ENCODE measurements at places on chromosomes 13 and 19.

- no peak for DNase-seq
Measured at GRCh38 chr13:105074755-105075154, 1460.7 kb downstream of the EFNB2 start.

- DNase-seq, result no peak
Measured at GRCh38 chr13:99351772-99352171, 44.6 kb upstream of the GPR183 start.

DNA sequence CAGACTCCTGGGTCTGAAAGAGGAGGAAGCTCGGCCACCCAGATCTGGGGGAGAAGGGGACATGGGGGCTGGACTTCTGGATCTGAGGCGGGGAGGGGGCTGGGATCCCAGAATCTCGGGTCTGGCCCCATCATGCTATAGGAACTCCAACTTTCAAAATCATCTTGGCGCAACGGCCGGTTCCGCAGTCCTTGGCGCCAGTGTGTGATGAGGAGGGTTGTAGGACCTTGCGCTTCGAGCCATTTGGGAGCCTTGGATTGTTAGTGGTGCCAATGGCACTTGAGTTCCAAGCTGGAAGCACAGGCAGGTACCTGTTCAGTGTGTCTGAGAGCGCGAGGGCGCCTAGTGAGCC is 324 bp downstream of the RUVBL2 start:
- no peak for DNase-seq

DNA sequence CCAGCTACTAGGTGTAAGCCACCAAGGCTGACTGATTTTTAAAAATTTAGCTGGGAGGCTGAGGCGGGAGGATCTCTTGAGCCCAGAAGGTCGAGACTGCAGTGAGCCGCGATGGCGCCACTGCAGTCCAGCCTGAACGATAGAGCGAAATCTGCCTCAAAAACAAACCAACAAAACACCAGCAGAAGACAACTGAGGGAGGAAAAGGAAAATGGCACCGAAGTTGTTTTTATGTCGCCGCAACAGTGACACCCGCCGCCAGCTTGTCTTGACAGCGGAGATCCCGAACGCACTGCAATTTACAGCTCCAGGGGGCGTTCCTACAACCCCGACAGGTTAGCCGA is 298 bp upstream of the FAM98C start:
- no peak for DNase-seq

DNA sequence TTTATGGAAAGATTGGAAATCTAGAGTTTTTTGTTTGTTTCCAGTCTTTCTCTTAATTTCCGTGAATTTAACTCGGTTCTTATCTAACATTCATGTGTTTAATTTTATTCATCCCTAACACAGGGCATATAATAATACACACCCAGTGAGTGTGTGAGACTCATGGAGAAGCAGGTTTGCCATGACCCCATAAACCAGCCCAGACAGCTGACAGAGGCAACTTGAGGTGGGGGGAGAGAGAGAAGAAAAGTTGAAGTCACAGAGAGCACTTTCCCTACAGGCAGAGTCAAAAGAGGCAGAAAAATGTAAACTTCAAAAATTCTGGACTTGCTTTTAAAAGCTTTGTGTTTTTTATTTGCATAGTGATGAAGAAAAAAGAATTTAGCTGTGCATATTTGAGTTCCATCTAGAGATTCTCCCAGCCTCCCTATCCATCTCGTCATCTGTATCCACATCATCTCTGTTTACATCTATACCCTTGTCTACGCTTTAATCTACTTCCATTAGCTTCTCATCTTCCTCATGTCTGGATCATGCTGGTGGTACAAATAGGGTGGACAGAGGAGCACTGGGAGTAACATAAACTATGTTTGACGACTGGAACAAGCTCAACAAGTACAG is 60.2 kb downstream of the THSD1 start:
- no peak for DNase-seq

- no peak for DNase-seq
Measured at GRCh38 chr19:31355665-31356289, 6.5 kb upstream of the TSHZ3 start.

- DNase-seq, result no peak
Measured at GRCh38 chr13:79312340-79312855, 93.7 kb downstream of the RBM26 start.

DNA sequence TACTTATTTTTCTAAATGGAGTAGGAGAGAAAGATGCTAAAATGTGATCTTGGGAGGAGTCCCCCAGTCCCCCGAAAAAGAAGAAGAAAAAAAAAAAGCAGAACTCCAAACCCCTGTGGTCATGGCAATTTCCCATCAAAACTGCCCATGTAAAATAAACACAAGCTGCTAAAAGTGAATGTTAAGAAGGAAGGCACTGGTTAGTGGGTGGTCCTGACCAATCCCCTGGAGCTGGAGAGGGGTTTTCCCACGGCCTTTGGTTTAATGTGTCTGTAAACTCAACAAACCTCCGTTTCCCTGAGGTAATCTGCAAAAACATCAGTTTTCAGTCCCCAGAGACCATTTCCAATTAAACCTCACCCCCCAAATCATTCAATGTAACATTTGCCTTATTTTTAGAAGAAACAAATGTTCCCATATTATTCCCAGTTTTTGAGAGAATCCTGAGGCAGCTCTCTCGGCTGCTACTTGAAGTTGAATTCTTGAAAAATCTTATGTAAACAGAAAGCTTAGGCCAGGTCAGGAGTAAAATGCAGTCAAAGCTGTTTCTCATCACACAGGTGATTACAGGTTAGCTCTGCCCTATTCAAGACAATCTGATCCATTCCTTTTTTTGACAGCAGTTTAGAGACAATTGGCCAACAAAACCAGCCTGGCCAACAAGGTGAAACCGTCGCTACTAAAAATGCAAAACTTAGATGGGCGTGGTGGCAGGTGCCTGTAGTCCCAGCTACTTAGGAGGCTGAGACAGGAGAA is 17.0 kb downstream of the RAB3D start:
- DNase-seq, result no peak

GRCh38 chr13:85659493-85659892 is 139.7 kb downstream of the SLITRK6 start:
- no peak for DNase-seq

- no peak for DNase-seq
Measured at GRCh38 chr13:40127476-40127875, 472.0 kb downstream of the COG6 start.

DNA sequence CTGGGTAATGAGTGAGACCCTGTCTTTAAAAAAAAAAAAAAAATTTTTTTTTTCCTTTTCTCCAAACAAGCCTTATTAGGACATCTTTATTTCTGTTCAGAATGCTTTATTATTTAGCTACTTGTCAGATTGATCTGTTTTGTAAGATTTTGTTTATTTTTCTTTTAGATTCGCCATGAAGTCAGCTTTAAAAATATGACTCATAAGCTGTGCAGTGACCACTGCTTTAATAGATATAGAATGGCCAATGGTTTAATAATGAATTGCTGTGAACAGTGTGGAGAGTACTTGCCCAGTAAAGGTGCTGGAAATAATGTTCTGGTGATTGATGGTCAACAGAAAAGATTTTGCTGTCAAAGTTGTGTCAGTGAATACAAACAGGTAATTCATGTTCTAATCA is 47.7 kb downstream of the ZMYM2 start:
- DNase-seq, result no peak

DNA sequence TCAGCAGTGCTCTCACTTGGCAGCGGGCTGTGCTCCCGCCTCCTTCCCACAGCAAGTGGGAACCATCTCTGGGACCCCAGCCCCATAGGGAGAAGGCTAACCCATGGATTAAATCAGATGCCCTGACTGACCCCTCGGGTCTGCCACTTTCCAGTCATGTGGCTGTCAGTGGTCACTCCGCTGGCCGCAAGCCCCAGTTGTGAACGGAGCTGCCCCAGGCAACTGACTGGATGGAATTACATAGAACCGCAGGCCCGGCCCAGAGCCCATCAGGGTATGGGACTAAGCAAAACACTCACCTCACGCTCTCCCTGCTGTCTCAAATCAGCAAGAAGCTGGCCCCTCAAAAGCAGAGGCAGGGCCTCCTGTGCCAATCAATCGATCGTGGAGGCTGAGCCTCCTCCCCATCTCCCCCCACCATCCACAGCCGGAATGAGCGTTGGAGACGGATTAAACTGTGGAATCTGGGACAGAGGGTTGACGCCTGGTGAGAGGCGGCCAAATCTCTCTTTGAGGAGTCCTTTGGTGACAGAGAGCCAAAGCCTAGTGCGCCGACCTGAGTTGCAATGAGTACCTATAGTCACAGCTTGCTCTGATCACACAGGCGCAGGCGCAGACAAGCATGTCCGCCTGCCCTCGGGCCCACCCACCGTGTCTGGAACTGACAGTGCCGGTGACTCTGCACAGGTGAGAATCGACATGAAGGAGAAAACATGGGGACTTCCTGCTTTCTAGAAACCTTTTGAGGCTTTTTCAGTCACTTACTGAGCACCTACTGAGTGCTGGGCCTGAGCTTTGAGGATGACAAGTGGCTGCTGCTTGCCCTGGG is 38.7 kb downstream of the PBX4 start:
- no peak for DNase-seq

DNA sequence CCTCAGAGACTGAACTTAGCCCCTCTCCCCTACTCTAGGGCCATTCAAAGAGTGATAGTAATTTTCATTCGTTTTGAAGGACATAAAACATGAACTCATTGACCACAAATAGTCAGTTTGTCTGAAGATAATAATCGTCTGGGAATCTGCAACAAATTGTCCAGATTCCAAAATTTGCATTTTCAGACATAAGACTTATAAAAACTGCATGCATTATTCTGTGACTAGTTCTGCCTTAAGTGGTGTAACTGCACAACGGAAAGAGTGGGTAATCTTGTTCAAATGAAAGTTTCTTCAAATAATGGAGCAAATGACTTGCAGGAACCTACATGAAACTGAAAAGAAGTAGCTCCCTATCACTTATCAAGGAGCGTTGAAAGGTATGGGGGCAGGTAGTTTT is 8.4 kb downstream of the CSNK1A1L start:
- DNase-seq, result no peak

- no peak for DNase-seq
Measured at GRCh38 chr13:40446365-40446764, 220.1 kb downstream of the FOXO1 start.

GRCh38 chr13:114102521-114103288 is 29.7 kb downstream of the RASA3 start:
- no peak for DNase-seq

- no peak for DNase-seq
Measured at GRCh38 chr19:1452802-1453524, 3.0 kb downstream of the APC2 start.

GRCh38 chr13:43293986-43294385 is 270.6 kb downstream of the DNAJC15 start:
- no peak for DNase-seq

- DNase-seq, result no peak
Measured at GRCh38 chr13:26132756-26133155, 80.9 kb upstream of the SHISA2 start.

DNA sequence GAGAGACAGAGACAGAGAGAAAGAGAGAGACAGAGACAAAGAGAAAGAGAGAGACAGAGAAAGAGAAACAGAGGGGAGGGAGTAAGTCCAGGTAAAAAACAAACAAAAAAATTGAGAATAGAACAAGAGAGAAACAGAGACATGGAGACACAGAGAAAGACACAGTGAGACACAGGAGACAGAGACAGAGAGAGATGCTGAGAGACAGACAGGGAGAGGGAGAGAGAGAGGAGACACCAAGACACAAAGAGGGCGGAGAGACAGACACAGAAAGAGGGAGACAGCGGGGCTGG is 5.8 kb upstream of the PROZ start:
- no peak for DNase-seq

DNA sequence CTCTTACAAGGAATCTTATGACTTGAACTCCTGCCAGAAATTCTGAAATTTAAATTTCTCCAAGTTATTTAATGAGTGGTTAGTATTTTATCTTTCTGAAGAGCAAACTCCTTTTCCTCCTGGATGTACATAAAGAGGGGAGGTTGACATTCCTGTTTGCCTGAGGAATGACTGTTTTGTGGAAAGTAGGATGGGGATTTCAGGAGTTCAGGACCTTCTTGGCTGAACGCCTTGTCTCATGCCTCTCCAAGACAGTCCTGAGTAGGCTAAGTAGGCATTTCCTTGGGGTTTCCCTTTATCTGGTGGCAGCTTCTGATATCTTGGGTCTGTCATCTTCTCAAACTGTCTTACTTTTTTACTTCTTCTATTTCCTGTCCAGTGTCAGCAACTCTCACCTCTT is 356.6 kb downstream of the TDRD3 start:
- DNase-seq, result no peak

- DNase-seq, result no peak
Measured at GRCh38 chr13:86135856-86136255, 336.6 kb upstream of the SLITRK6 start.

- DNase-seq, result no peak
Measured at GRCh38 chr13:35791184-35791851, 314.8 kb upstream of the MAB21L1 start.

DNA sequence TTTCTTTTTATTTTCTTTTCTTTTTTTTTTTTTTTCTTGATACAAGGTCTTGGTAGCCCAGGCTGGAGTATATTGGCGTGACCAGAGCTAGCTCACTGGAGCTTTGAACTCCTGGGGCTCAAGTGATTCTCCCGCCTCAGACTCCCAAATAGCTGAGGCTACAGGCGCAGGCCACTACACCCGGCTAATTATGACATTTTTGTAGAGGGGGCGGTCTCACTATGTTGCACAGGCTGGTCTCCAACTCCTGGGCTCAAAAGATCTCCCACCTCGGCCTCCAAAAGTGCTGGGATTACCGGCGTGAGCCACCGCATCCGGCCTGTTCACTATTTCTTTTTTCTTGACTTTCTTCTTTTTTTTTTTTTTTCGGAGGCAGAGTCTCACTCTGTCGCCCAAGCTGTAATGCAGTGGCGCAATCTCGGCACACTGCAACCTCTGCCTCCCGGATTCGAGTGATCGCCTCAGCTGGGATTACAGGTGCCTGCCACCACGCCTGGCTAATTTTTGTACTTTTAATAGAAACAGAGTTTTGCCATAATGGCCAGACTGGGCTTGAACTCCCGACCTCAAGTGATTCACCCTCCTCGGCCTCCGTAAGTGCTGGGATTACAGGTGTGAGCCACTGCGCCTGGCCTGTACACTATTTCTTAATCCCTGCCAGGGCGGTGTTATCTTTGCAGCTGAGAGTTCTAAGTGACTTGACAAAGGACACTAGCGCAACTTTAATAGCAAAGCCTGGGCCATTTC is 37.1 kb upstream of the LSM14A start:
- DNase-seq, result no peak

- no peak for DNase-seq
Measured at GRCh38 chr13:63396746-63397145, 1981.1 kb upstream of the PCDH20 start.
